ENCODE measurements at places on chromosomes 1 and 21.

GRCh38 chr1:107004421-107004820 is 52.1 kb upstream of the PRMT6 start:
- no peak for ATAC-seq

GRCh38 chr1:102776071-102776470 is 332.3 kb downstream of the COL11A1 start:
- ATAC-seq = no peak

GRCh38 chr1:98164509-98164908 is 243.7 kb upstream of the DPYD start:
- no peak for ATAC-seq

GRCh38 chr21:14312871-14313270 is 70.1 kb downstream of the HSPA13 start:
- ATAC-seq = no peak

DNA sequence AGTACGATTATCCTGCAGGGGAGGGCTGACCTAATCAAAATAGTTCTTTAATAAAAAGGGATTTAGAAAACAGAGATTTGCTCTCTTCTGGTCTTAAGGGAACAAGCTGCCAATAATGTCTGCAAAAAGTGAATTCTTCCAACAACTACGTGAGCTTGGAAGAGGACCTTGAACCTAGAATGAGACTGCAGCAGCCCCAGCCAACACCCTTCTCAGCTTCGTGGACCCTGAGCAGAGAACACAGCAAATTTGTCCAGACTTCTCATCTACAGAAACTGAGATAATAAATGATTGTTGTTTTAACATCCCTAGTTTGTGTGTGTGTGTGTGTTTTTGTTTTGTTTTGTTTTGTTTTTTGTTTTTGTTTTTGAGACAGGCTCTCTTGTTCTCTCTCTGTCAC is 309.4 kb downstream of the GRIK1 start:
- no peak for ATAC-seq
